ENCODE measurements at places on chromosomes 13 and 19.

GRCh38 chr13:40063278-40063698 lies 407.8 kb downstream of the COG6 start:
- no peak for DNase-seq

GRCh38 chr13:44758630-44759383 lies 182.7 kb upstream of the TSC22D1 start:
- DNase-seq: no peak

DNA sequence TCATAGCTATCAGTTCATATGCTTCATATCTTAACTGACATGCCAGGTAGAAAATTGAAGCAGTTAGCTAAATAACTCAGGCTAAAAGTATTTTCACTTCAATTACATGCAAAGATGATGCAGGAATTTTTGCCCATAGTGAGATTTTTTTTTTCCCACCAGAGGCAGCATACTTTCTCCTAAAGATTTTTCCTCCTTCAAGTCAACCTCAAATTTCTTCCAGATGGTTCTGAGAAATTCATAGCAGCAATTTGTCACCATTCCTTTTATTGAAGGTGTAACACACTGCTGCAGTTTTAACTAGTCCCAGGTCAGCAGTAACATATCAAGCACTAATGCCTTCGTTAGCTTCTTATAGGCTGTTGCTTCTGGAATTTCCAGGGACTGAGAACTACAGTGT lies 141.9 kb downstream of the SUCLA2 start:
- peak; percentile 5 for DNase-seq

GRCh38 chr19:54002495-54003315 lies 11.3 kb downstream of the CACNG6 start:
- no peak for DNase-seq

- DNase-seq: no peak
These were observed 531.9 kb downstream of the KLF12 start for GRCh38 chr13:73602295-73602694.

DNA sequence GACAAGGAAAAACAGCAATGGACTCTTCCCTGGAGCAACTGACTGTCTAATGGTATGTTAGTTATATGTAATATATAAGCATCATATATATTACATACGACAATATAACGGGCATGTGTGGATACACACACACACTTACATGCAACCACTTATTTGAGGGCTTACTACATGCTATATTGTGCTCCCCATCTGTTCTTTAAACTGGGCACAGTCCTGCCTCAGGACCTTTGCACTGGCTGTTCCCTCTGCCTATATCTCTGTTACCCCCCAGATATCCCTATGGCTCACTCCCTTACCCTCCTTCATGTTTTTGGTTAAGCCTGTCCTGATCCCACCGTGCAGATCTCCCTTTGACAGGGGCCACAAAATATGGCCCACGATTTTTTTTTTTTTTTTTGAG lies 10.2 kb downstream of the TICAM1 start:
- no peak for DNase-seq

DNA sequence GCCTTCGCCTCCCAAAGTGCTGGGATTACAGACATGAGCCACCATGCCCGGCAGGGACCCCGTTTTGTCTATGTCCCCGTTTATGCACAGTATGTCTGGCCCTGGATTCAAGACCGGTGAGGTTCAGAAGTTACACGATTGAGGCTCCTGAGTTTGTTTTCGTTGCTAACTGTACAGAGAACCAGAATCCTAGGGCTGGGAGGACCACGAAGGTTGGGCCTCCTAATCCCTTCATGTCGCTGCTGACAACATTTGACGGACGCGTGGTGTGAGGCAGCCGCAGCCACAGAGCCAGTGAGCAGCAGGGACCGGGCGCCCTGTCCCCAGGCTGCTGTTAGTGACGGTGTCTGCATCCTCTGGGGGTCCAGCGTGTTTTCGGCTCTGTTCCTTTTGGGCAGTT lies 91.4 kb downstream of the ATP11A start:
- no peak for DNase-seq

GRCh38 chr13:112968910-112969691 lies at the start of gene MCF2L:
TSS of gene MCF2L (plus strand) at chr13:112969214. CDS start at chr13:112969380, 166 bp downstream.
- peak; percentile 28 for DNase-seq

- DNase-seq: no peak
These were observed 228.4 kb downstream of the ENOX1 start for GRCh38 chr13:43558326-43558725.

- DNase-seq: no peak
These were observed 1315.4 kb downstream of the PCDH9 start for GRCh38 chr13:65914716-65915115.

DNA sequence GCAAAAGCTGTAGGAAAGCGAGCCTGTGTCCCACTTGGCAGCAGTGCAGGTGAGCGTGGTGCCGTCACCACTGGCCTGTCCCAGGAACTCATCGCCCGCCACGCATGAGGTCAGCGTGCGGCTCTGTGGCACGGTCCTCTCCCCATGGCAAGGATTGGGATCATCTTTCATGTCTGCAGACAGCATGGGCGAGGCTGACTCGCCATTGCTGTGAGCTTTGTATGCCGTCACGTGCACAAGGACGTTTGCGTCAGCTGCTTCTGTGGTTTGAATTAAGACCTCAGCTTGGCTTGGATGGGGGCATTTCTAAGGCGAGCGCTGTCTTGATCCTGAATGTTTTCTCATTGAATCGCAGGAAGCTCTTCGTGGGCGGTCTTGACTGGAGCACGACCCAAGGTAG lies 9.8 kb downstream of the DAZAP1 start:
- no peak for DNase-seq

- DNase-seq: peak; percentile 24
These were observed 572 bp downstream of the UGGT2 start for GRCh38 chr13:96052656-96053002.

- DNase-seq: no peak
These were observed 3.0 kb downstream of the FIZ1 start for GRCh38 chr19:55596304-55596703.

DNA sequence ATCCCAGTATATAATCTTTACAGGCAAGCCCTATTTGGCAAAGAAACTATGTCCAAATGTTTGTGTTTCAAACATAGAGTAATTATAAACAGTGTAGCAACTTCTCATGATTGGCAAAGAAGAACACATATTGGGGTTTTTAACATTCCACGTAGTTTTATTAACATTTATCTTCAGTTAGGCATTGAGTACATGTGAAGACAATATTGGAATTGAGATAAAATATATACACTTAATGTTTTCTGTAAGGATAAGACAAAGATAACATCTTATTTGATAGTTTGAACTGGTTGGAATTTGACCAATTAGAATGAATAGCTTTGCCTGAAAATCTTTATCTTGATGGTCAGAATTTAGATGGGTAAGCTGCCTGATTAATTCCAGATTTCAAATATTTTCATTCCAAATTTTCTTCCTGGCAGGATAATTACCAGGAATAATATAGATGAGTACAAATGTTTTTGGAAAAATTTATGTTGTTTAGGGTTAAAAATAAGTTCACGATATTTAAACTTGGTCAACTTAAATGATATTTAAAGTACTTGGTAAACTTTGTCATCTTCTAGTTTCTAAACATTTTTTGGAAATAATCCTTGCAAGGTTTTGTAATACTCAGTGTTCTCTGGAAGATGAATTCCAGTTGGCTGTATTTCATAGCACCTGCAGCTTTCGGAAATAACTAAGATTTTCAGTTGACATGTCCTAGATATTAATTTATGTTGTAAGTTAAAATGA lies 536.5 kb upstream of the SPRY2 start:
- DNase-seq: no peak

- DNase-seq: no peak
These were observed 10.4 kb upstream of the SOX21 start for GRCh38 chr13:94722609-94723345.

GRCh38 chr19:4066176-4066606 lies 508 bp downstream of the ZBTB7A start:
- no peak for DNase-seq

DNA sequence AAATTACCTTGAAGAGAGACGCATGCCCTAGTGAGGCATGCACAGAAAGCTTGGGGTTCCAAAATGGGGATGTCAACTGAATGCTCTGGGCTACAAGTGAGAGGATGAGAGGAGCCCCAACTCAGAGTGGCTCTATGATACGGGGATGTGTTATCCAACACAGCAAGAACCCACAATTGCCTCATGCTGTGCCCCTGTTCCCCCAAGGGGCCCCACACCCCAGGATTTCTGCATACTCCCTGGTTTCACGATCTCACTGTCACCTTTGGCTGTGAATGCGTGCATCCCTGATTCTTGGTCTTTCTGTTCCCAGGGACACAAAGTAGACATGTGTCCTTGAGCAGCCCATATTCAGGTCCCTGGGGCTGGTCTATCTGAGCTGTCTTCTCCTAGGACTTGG lies 29.3 kb downstream of the WDR88 start:
- DNase-seq: no peak

DNA sequence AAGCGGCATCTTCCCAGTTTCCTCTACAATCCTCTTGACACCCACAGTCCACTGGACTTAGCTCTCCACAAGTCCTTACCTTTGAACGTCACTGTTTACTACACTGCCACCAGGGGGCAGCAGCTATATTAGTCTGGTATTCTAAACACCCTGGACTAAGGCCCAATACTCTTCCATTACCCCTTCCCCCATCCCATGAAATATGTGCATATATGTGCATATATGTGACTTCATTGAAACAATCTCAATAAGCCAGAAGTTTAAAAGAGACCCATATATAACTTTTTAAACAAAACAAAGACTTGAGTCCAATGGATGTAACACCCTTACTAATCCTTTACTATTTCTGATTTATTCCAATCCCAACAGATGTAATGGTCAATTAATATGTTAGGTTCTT lies 15.5 kb downstream of the GGACT start:
- DNase-seq: peak; percentile 53

DNA sequence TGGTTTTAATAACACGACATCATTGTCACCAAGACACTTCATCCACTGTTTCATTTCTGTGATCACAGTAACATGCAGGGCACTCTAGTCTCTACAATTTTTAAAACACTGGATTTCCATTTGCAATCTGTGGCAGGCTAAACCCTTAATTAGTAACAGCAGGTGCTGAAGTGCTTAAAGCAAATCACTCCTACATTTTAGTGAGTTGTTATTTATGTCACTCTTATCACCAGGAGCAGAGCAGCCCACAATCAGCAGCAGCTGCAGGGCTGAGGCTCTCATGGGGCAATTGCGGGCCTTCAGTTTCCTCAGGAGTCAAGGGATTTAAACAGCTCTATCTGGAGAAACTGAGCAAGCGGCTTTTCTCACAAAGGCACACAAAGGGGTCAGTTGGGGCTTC lies 1.6 kb downstream of the SOHLH2 start:
- DNase-seq: no peak

DNA sequence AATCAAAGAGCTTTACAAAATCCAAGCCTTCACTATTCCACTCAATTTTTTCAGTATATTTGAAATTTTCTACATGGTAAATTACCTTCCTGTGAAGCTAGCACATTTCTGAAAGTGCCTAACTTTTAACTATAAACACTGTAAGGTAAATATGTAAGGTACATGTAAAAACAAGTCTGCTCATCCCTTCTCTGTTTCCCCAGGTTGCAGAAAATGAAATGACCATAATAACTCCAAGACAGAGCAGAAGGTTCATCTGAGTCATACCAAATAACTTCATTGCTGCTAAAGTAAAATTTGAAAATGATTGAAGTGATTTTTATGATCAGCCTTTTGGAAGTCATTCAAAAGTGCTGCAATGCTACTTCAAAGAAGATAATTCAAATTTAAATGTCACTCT lies 28.6 kb downstream of the FGF14 start:
- no peak for DNase-seq

DNA sequence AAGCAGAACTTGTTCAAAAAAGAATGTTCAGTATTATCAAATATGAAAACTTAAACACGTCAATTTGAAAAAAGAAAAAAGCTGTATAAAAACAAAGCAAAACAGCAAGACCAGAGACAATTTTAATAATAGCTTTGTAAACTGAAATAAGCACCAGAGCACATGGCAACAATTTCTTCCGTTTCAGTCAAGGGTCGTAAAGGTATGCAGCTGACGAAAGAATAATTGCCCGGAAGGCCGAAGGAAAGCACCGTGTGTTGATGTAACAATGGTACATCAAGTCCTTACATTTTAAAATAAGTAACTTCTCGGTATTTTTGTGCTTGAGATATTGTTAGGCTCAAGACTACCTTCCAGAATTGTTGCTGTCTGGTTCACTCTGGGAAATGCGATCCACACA lies 1.7 kb downstream of the PROSER1 start:
- peak; percentile 15 for DNase-seq

- DNase-seq: no peak
These were observed 117.6 kb upstream of the SPATA13 start for GRCh38 chr13:24042710-24043440.

GRCh38 chr19:48575931-48576622 lies 24.1 kb downstream of the SULT2B1 start:
- no peak for DNase-seq

GRCh38 chr13:103100830-103101229 lies 34.6 kb upstream of the SLC10A2 start:
- DNase-seq: no peak

GRCh38 chr13:106623799-106624460 lies 56.0 kb upstream of the ARGLU1 start:
- DNase-seq: no peak

DNA sequence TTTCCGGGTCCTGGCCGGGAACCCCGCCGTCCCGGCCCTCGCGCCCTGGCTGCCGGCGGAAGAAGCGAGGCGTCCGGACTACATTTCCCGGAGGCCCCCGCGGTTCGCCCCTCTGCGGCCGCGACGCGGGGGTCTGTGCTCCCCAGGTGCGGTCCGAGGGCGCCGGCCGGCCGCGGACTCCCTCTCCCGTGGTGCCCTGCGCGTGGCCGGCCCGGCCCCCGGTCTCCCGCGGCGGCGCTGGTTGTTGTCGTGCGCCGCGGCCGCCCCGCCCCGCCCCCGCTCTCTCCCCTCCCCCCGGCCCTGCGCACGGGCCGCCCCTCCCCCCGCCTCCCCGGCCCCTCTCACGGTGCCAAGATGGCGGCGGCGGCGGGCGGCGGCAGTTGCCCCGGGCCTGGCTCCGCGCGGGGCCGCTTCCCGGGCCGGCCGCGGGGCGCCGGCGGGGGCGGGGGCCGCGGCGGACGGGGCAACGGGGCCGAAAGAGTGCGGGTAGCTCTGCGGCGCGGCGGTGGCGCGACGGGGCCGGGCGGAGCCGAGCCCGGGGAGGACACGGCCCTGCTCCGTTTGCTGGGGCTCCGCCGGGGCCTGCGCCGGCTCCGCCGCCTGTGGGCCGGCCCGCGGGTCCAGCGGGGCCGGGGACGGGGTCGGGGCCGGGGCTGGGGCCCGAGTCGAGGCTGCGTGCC lies at the start of gene KMT2B:
Gene KMT2B (plus strand): TSS at position 339 of the 680 bp plus-strand sequence. CDS start 16 bp downstream, at position 355.
- no peak for DNase-seq

DNA sequence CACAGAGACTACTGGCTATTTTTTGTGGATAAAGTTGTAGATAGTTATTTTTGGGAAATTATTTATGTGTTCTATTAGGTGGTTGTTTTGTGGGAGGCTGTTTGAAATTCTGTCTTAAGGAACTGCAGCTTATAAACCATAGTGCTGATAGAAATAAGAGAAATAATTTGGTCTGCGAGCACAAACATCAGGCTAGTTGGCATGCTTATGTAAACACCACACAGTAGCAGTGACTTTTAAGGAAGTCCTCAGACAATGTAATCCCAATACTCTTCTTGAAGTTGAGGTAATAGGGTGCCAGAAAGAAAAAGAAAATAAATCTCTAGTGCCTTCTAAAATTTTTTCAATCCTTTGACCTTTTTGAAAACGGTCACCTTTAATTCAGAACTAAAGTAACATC lies 23.9 kb downstream of the KL start:
- DNase-seq: no peak

- DNase-seq: no peak
These were observed 5.6 kb downstream of the PCID2 start for GRCh38 chr13:113202912-113203311.

- DNase-seq: no peak
These were observed 159.9 kb upstream of the STARD13 start for GRCh38 chr13:33445476-33445875.

GRCh38 chr19:601310-601709 lies 11.6 kb downstream of the HCN2 start:
- no peak for DNase-seq

Data from NCI-H524 (cell line).